ENCODE measurements at places on chromosomes 11 and 22.

DNA sequence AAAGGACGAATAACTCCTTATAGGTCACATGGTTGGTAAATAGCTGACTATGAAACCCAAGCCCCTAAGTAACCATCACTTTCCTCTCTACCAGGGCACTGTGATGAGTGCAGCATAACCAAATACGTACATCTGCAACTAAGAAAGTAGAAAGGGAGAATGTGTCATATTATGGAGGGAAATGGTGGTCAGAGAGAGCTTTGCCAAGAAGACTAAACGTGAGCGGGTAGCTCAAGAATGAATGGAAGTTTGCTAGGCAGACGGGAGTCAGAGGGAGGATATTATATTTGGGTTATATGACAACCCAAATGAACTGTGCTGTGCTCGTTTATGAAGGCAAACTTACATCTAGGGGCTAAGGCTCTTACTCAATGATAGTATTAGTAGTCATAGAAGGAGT, 537.3 kb downstream of the OPCML start:
- no peak for ATAC-seq

- ATAC-seq = no peak
Measured at GRCh38 chr11:57904376-57904775, 119.3 kb upstream of the OR9Q1 start.

DNA sequence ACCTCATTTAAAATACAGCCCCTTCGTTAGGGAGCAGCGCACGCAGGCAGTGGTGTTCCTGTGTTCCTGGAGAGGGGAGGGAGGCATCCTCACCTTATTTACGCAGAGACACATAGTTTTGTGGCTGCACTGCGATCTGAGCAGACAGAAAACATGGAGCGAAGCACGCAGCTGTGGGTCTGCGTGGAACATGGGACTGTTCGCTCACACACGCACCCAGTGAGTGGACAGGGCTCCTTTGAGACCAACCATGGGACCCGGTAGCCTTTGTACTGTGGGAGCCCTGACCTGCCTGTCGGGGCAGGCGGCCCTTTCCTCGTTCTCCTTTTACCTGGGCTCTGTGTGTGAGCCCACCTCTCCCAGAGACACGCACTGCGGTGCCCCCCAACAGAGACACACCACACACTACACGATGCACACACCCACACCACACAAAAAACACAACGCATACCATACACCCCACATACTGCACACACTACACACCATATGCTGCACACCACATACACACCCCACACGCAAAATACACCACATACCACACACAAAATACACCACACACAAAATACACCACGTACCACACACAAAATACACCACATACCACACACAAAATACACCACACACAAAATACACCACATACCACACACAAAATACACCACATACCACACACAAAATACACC, 1245.7 kb downstream of the BRD1 start:
- no peak for ATAC-seq

GRCh38 chr11:34160049-34160721, 54.8 kb downstream of the NAT10 start:
- ATAC-seq = no peak

Data from motor neuron (in vitro differentiated cells).